ENCODE measurements at places on chromosomes 11 and 22.

- DNase-seq: no peak
Measured at GRCh38 chr11:116471608-116472256, 301.1 kb downstream of the BUD13 start.

DNA sequence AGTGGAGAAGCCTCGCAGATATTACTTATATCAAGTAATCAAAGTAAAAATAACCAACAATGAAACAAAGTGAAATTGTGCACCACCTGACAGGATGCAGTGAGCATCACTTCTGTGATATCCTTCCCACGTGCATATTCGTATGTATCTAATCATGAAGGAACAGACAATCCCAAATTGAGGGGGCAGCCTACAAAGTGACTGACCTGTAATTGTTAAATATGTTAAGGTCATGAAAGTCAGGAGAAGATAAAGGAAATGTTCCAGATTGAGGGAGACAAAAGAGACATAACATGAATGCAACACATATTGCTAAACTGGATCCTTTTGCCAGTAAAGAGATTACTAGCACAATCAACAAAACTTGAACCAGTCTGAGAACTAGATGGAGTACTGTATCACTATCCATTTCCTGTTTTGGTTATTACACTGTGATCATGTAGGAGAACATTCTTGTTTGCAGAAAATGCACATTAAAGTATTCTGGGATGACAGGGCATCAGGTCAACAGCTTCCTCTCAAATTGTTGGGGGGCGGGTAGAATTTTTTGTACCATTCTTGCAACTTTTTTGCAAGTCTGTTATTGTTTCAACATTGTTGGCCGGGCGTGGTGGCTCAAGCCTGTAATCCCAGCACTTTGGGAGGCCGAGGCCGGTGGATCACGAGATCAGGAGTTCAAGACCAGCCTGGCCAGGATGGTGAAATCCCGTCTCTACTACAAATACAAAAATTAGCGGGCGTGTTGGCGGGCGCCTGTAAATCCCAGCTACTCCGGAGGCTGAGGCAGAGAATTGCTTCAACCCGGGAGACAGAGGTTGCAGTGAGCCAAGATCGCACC, 2.0 kb downstream of the SBF2 start:
- DNase-seq: no peak

- no peak for DNase-seq
Measured at GRCh38 chr11:29320196-29320595, 696.6 kb downstream of the KCNA4 start.

- DNase-seq: no peak
Measured at GRCh38 chr11:101825531-101825930, 89.3 kb upstream of the CEP126 start.

DNA sequence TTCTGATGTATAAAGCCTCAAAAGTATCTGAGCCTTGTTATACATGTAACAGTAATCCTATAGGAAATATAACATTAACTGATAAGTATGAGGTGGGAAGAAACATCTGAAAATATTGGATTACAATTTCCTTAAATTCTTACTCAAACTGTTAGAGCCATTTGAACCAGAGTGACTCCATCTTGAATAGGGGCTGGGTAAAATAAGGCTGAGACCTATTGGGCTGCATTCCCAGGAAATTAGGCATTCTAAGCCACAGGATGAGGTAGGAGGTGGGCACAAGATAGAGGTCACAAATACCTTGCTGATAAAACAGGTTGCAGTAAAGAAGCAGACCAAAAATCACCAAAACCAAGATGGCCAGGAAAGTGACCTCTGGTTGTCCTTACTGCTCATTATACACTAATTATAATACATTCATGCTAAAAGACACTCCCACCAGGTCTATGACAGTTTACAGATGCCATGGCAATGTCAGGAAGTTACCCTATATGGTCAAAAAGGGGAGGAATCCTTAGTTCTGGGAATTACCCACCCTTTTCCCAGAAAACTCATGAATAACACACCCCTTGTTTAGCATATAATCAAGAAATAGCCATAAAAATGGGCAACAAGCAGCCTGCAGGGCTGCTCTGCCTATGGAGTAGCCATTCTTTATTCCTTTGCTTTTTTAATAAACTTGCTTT, 114.9 kb downstream of the PGR start:
- no peak for DNase-seq

DNA sequence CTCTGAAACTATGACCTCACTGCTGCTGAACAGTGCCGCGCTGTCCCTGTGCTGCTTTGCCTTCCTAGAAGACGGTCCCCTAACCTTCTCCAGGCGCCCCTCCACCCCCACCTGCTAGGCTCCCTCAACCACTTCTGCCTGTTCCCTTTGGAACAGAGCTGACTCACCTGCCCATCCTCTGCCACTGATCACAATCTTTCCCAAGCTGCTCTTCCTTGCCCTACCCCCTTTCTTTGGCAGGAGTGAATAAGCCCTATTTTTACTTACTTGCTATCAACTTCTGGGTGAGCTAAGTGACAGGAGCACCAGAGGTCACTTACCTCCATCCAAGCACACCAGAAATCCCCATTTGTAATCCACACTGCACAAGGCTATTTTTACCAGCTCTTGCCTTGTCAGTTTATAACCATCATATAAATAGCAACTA, 116.0 kb upstream of the BID start:
- no peak for DNase-seq

GRCh38 chr22:37818409-37819104, 4.6 kb upstream of the GALR3 start:
- no peak for DNase-seq

DNA sequence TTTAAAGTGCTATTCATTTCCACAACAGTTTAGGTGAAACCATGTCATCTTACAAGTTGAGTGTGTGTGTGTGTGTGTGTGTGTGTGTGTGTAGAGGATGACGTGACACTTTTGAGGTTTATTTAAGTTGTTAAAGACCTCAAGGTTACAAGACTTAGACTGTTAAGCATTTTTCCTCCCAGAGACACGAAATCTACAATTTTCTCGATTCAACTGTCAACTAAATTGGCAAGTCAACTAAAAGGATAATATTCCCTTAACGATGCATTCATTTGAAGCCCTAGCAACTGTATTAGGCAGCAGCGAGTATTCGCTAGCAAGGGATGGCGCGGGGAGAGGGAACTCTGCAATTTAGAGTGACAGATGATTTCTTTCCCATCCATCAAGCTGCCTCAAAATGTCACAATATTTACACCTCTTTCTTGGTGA, 17.6 kb upstream of the BDNF start:
- DNase-seq: no peak

GRCh38 chr11:28596816-28597215, 488.6 kb downstream of the METTL15 start:
- no peak for DNase-seq

GRCh38 chr22:40410272-40410671, 39.9 kb downstream of the SGSM3 start:
- no peak for DNase-seq

GRCh38 chr22:17914474-17914873, 109.9 kb downstream of the MICAL3 start:
- no peak for DNase-seq

GRCh38 chr11:34068111-34068510, 16.6 kb downstream of the CAPRIN1 start:
- DNase-seq: no peak

- DNase-seq: no peak
Measured at GRCh38 chr11:1881442-1882264, 10.0 kb downstream of the PRR33 start.

GRCh38 chr11:334264-334994, 13.8 kb upstream of the IFITM3 start:
- DNase-seq: no peak

GRCh38 chr11:6693342-6694228, 10.4 kb upstream of the MRPL17 start:
- no peak for DNase-seq

- no peak for DNase-seq
Measured at GRCh38 chr11:116176484-116177005, 596.2 kb downstream of the BUD13 start.

GRCh38 chr22:20852076-20852475, 6.5 kb downstream of the PI4KA start:
- no peak for DNase-seq

DNA sequence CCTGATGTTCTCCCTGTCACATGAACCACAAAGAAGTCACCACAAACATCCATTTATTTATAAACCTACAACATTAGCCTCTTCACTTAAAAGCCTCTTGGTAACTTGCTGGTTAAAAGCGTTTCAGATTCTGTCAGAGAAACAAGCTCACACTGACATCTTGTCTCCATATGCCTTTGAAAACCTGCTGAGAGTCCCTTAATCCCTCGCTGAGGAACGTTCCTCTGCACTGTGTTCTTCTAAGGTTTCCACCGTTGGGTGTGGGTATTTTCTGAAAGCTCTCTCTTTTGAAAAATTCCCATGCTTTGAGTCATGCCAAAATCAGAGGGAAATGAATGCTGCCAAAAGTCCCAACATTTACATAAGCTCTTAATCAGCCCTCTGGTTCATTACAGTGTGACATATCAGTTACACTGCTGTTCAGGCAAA, 149.8 kb downstream of the CCDC34 start:
- no peak for DNase-seq

- no peak for DNase-seq
Measured at GRCh38 chr11:69578167-69578566, 62.8 kb upstream of the CCND1 start.

DNA sequence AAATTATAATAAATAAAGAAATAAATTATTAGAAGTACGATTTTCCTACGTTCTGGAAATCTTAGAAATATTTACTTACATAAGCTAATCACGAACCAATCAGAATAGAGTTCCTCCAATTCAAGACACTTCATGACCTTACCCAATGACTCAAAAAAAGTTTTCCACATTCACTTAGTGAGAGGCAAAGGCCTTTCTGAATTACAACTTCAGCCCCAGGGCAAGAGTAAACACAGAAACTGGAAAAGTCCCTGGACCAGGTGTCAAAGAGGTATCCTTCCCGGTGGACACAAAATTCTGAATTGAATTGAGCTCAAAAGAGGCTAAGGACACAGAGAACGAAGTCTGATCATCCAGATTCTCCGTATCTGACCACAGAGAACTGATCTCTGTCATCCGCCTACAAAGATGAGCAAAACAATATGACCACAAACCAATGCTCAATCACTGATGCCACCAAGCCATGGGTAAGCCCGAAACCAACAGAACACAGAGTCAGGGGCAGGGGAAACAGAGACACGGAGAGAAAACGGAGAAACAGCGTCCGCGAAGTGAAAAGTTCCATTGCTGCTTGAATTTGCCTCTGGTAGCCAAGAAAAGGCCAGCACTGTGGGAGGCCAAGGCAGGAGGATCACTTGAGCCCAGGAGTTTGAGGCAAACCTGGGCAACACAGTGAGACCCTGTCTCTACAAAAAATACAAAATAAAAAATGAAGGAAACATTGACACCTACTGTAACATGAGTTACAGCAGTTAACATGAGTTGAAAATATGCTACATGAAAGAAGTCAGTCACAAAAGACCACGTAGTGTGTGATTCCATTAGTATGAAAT, 6.8 kb downstream of the BID start:
- peak; percentile 51 for DNase-seq

- DNase-seq: no peak
Measured at GRCh38 chr11:90630176-90630575, 407.3 kb upstream of the CHORDC1 start.

DNA sequence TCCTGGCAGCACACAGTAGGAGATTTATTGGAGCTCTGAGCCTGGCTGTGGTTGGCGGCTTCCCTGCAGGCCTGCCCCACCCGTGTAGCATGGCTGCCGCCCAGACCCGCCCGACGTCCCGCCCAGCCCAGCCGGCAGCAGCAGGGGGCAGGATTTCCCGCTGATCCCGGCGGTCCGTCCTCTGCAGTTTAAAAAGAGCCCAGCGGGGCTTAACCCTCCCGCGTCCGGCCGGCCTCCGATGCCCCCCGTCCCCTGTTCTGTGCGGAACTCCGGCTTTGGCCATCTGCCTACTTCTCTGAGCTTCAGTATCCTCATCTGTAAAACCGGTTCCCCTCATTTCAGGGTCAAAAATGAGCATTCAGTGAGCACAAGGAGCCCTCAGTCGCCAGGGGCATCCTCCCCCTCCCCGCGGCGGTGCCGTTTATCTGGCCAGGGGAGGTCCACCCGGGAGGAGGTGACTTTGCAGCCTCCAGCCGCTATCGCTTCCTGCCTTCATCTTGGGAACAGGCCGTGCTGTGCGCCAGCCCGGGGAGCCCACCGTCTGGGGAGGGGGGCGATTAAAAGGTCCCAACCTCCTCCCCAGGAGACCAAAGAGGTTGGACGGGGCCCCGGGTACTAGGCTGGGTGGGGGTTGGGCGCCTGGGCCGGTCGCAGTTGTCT, at the start of gene GAS2L1:
Gene GAS2L1 (plus strand): TSS at position 476 of the 660 bp plus-strand sequence. CDS start 1,456 bp downstream, outside the sequence.
- DNase-seq: peak; percentile 89

DNA sequence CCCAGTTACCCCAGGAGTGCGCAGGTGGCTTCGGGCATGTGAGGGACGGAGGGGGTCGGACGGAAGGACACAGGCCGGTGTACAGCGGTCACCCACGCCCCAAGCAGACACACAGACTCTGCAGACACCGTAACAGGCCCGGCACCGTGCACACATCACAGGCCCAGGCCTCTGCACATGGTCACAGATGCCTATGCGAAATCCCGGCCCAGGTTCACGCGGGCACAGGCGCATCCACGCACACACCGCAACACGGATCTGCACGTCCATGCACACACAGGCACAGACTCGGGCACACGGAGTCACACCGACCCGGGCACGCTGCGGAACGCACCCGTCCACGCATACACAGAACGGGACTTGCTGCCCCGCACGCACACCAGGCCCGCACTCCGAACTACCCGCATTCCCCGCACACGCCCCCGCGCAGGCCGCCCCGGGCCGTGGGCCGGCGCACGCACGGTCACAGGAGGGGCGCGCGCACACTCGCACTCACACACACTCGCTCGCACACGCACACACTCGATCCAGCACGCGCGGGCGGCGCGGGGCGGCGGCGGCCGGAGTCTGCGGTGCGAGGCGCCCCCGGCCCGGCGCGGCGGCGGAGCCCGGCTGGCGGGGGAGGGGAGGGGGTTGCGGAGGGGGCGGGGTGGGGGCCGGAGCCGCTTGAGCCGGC, at the start of gene MGAT3:
Gene MGAT3 (plus strand): TSS at position 491 of the 676 bp plus-strand sequence. CDS start 30,336 bp downstream, outside the sequence.
- no peak for DNase-seq

GRCh38 chr11:64400667-64401066, 41.7 kb downstream of the RPS6KA4 start:
- DNase-seq: peak; percentile 31

DNA sequence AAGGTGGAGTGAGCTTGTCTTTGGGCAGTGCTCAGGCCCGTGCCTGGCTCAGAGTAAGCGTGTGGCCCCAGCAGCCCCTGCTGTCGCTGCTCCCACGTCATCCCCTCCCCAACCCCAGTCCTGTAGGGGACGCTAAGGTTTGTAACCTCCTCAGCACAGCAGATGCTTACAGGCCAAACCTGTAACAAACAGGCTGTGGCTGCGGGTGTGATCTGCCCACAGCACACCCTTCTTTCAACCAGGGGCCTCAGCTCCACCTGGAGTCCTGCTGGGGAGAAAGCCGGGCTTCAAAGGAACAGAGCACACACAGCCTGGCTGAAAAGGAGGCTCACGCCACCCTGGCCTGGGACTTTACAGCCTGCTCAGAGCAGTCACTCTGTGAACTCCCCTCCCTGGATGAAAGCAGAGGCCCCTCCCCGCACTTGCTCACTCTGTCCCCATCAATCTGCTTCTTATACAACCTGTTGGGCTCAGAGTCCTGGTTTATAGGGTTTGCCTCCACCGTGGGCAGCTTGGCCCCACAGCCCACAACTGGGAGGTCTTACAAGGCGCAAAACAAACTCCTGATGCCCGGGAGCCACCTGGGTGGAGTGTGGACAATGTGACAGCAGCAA, 54.3 kb downstream of the SCUBE1 start:
- DNase-seq: no peak

GRCh38 chr22:27128461-27129085, 471.2 kb downstream of the MIAT start:
- DNase-seq: no peak

Data from T47D (cell line).